Lung (tissue), 17 donors: ENCODE measurements at places on chromosomes 16 and 17.

GRCh38 chr16:19044769-19045168 lies 22.6 kb upstream of the COQ7 start:
- no peak for DNase-seq

GRCh38 chr17:79135011-79135410 lies 60.4 kb downstream of the ENGASE start:
- no peak for DNase-seq

GRCh38 chr17:38751808-38752307 lies 683 bp upstream of the PSMB3 start:
- DNase-seq: peak; percentile 90

- no peak for DNase-seq
Measured at GRCh38 chr17:33021731-33022408, 30.2 kb downstream of the SPACA3 start.

DNA sequence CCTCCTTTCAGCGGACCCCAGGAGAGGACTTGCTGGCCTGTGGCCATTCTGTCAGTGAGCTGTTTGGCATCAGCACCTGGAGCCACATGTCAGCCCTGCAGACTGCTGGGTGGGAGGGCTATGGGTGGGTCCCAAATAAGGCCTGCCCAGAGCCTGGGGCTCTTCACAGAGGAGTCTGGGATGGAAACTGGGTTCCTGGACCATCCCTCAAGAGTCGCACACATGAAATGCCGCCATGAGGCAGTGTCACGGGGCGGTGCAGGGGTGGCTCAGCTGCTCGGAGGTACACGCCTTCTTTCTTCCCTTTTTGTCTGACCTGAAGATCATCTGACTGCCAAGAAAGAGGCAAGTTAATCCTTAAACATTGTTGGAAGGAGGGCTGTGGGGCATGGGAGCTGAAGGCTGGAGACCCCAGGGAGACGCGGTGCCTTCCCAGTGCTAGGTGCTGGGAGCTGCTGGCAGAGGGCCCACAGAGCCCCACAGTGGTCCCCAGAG lies 14.8 kb downstream of the MPRIP start:
- no peak for DNase-seq

- DNase-seq: peak; percentile 28
Measured at GRCh38 chr17:76079956-76080767, 1.2 kb downstream of the ZACN start.

GRCh38 chr16:11405331-11406176 lies 60.3 kb downstream of the RMI2 start:
- DNase-seq: no peak

DNA sequence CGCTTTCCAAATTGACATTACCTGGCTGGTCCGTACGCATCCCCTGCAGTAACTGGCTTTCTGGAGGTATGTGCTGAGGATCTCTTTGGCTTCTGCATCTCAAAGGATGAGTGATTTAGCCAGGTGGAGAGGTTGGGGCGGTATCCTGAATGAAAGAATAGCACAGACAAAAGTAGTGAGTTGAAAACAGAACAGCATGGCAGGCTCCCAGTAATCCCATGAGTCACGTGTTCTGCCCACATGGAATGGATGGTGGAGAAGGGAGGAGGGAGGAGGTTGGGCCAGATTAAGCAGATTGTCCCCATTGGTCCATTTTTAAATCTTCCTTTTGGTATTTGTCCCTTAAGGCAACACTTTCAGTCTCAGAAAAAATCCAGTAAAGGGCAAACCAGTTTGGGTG lies 176.0 kb downstream of the WWOX start:
- DNase-seq: no peak

- no peak for DNase-seq
Measured at GRCh38 chr17:74153821-74154430, 49.6 kb upstream of the RPL38 start.
